A673 (cell line): ENCODE measurements at places on chromosomes 1 and 21. TPM values are rescaled to one million over a fixed set of nuclear protein-coding genes. Genes with fewer than 3 reads are reported as not detected.

- H3K27ac ChIP-seq, result no peak overlapping the region
- H3K27me3 ChIP-seq, result no peaks in the 10 kb centered on the region
- no peak for DNase-seq
Measured at GRCh38 chr21:43817157-43818086, 28.0 kb downstream of the RRP1 start.

- H3K27me3 ChIP-seq, result no peaks in the 10 kb centered on the region
- no peak overlapping the region for H3K27ac ChIP-seq
- peaks cover 18% of the 10 kb centered on the region for H3K4me1 ChIP-seq
- peak; percentile 82 for DNase-seq
- peak overlapping the region; percentile 17 for H3K4me3 ChIP-seq
- H3K36me3 ChIP-seq, result no peaks in the 10 kb centered on the region
Measured at GRCh38 chr1:11650331-11650991, 3.8 kb downstream of the FBXO2 start.

- no peaks in the 10 kb centered on the region for H3K36me3 ChIP-seq
- peak; percentile 82 for DNase-seq
- peak overlapping the region; percentile 74 for H3K27ac ChIP-seq
- no peaks in the 10 kb centered on the region for H3K27me3 ChIP-seq
- no peak overlapping the region for H3K4me3 ChIP-seq
Measured at GRCh38 chr1:214425716-214426425, 125.5 kb downstream of the PTPN14 start.

- no peaks in the 10 kb centered on the region for H3K4me1 ChIP-seq
- no peak for DNase-seq
- H3K27ac ChIP-seq, result no peak overlapping the region
- H3K4me3 ChIP-seq, result no peak overlapping the region
Measured at GRCh38 chr1:40232444-40232843, 15.3 kb upstream of the TMCO2 start.

DNA sequence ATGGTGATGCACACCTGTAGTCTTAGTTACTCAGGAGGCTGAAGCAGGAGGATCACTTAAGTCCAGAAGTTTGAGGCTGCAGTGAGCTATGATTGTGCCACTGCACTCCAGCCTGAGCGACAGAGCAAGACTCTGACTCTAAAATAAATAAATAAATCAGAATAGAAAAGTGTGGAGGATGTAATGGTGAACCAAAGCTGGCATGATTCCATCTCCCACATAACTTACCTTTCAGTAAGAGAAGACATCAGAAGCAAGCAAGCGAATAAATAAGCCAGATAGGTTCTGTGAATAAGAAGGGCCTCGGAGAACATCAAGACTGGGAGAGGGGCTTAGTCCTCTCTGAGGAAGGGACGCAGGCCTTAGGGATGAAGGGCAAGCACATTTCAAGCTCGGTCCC lies 59.5 kb downstream of the TOMM20 start:
- DNase-seq, result no peak
- peaks cover 8% of the 10 kb centered on the region for H3K4me1 ChIP-seq
- no peak overlapping the region for H3K4me3 ChIP-seq
- H3K27me3 ChIP-seq, result no peaks in the 10 kb centered on the region
- no peak overlapping the region for H3K27ac ChIP-seq
- no peaks in the 10 kb centered on the region for H3K36me3 ChIP-seq

DNA sequence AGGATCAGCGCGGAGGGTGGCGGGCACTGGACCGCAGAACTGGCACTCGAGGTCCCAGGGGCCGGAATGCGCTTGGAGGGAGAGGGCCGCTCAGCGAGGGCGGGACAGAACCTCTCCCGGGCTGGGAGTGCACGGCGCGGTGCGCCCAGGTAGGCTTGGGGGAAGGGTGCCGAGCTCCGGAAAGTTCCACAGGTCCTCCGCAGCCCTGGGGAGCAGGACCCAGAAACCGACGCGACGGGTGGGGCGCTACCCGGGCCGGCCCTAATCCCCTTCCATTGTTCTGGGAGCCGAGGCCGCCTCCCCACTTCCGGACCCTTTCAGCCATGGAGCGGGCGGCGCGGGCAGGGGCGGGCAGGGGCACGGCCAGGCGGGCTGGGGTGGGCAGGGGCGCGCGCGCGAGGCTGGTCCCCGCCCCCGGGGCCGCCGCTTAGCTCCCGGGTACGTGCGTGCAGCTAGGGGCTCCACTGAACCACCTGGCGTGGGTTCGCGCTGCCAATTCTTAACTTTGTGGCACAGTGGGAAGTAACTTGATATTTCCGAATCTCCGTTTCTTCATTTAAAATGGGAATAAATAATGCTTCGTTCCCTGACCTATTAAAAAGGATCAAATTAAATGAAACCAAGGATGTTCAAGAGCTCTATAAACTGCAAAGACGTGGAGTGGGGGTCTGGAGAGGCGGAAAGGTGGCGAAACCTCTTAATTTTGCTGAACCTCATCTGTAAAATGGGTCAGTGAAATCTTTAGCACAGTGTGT lies 20.7 kb downstream of the LGR6 start:
- peak overlapping the region; percentile 31 for H3K4me3 ChIP-seq
- no peaks in the 10 kb centered on the region for H3K36me3 ChIP-seq
- no peak overlapping the region for H3K27ac ChIP-seq
- peaks cover 67% of the 10 kb centered on the region for H3K27me3 ChIP-seq
- peak; percentile 50 for DNase-seq
- peaks cover 4% of the 10 kb centered on the region for H3K4me1 ChIP-seq

DNA sequence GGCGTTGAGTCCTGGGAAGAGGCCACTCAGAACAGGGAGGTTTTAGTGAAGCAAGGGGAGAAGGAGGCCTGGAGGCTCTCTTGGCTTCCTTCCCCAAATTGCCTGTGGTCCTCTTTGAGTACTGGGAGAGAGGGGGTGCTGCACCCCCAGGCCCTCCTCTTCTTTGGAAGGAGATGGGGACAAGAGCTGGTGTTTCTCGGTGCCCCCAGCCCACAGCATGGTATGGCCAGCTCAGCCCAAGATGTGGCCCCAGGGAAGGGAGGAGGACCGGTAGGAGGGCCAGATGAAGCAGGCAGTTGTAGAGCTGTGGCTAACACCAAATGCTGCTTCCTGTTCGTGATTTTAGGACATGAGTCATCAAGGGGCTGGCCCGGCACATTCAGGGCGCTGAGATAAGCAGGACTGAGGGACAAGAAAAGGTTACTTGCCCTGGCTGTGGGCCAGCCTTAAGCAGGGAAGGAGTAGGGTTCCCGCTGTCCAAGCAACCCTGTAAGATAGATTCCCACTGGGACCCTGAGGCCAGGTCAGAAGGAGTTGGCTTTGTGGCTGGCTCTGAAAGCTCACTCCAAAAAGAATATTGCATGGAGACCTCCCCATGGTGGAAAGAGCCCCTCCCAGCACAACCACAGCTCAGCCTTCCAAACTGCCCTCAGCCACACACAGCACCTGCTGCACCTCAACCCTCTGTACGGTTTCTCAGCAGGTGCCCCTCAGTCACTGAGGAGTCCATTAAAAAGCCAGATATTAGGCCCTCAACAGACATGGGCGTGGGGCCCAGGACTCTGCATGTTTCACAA lies 4.9 kb upstream of the TNFRSF1B start:
- DNase-seq, result peak; percentile 44
- H3K27ac ChIP-seq, result no peak overlapping the region
- no peak overlapping the region for H3K4me3 ChIP-seq
- H3K4me1 ChIP-seq, result no peaks in the 10 kb centered on the region
- no peaks in the 10 kb centered on the region for H3K36me3 ChIP-seq

DNA sequence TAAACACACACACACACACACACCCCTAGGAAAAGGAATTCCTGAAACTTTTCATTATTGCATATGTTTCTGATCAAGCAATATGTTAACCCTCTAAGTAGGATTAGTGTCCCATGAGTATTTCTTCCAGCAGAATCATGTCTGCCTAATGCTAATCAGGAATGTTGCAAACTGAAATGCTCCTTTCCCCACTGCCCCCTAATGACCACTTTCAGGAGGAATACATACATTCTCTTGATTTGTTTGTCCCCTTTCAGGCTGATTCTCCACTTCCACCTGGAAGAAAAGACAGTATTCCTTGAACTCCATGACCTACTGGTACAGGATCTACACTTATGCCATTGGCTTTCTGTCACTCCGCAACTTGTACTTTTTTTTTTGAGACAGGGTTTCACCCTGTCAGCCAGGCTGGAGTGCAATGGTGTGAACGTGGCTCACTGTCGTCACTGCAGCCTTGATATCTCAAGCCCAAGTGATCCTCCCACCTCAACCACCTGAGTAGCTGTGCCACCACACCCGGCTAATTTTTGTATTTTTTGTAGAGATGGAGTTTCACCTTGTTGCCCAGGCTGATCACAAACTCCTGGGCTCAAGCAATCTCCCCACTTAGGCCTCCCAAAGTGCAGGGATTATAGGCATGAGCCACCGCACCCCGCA lies 56.7 kb downstream of the LRIG2 start:
- H3K27me3 ChIP-seq, result no peaks in the 10 kb centered on the region
- H3K36me3 ChIP-seq, result peaks cover 17% of the 10 kb centered on the region
- no peaks in the 10 kb centered on the region for H3K4me1 ChIP-seq
- H3K4me3 ChIP-seq, result no peak overlapping the region

DNA sequence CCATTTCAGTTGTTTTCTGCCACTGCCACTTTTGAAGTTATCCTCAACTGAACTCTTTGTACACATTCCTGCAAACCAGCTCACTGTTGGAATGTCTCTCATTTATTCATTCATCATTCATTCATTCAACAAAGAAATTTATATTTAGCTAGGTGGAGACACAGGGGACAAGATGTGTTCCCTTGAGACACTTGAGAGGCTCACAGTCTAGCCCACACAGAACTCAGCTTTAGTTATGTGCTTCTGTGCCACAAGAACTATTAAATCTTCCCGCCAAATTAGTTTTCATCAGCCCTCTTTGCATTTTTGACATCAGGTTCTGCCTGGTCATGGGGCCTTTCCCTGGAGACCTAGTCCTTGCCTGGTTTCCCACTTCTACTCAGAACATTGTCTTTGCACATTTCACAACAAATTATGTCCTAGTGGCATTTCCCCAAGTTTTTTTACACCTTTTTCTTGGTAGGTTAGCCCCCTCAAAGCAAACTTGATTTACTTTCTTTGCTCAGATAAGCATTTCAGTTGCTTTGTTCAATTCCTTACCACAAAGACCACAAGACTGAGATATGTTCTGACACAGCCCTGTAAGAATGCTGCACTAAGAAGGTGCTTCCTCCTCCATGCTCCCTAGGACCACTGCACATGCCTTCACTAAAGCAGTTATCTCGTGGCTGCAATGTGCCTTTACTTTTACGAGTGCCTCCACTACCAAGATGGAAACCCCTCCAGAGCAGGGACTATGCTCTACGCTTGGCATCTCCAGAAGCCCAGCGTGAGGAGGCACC lies 31.0 kb downstream of the ILDR2 start:
- DNase-seq, result no peak
- no peak overlapping the region for H3K27ac ChIP-seq
- H3K4me1 ChIP-seq, result no peaks in the 10 kb centered on the region
- no peak overlapping the region for H3K4me3 ChIP-seq
- H3K27me3 ChIP-seq, result peaks cover 72% of the 10 kb centered on the region

DNA sequence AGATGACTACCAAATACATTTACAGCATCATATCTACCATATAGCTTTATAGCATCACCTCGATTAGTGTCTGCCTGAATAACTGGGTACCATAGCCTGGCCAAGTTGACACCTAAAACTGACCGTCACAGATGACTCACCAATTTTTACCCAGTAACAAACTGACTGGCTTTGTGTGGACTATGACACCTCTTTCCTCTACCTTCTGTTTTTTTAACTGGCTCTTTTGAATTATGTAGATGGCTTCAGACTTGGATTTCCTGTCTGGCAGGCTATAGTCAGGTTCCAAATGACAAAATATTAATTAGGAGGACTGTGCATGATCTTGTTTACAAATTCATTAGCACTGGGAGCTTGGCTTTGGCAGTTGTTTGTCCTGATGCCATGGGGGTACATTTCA lies 360.3 kb downstream of the TGFB2 start:
- no peak overlapping the region for H3K27ac ChIP-seq
- DNase-seq, result no peak
- peaks cover 20% of the 10 kb centered on the region for H3K27me3 ChIP-seq
- no peaks in the 10 kb centered on the region for H3K4me1 ChIP-seq
- no peaks in the 10 kb centered on the region for H3K36me3 ChIP-seq

DNA sequence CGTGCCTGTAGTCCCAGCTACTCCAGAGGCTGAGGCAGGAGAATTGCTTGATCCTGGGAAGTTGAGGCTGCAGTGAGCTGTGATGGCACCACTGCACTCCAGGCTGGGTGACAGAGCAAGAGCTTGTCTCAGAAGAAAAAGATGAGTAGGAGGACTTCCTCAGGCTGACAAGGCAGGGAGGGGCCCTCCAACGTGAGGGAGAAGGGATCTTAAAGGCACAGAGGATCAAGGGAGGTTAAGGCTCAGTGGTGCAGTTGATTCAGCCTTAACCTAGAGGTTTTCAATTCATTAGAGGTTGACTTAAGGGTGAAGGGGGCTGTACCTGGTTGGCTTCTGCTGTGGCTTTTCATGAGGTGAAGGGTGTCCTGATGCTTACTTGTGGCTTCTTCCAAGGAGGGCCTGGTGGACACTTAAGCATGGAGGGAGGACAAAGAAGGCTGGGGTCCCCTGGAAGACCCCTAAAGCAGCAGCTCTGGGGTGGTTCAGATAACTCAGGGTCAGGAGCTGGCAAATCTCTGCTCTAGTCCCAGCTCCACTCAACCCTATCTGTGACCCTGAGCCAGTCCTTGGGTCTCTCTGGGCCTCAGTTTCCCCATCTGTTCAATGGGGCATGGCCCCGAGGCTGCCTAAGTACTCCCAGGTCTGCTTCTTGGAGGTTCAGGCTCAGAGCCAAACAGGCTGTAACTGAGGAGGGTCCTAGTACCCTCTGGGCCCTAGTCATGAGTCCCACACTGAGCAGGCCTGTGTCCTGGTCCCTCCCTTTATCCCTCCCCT lies 6.3 kb downstream of the EXTL1 start:
- no peaks in the 10 kb centered on the region for H3K36me3 ChIP-seq
- DNase-seq, result peak; percentile 29
- no peak overlapping the region for H3K27ac ChIP-seq
- peaks cover 7% of the 10 kb centered on the region for H3K4me1 ChIP-seq

- no peak overlapping the region for H3K27ac ChIP-seq
- no peak for DNase-seq
- no peaks in the 10 kb centered on the region for H3K4me1 ChIP-seq
- no peaks in the 10 kb centered on the region for H3K27me3 ChIP-seq
Measured at GRCh38 chr1:168980180-168980579, 126.3 kb upstream of the ATP1B1 start.

- no peaks in the 10 kb centered on the region for H3K27me3 ChIP-seq
- no peaks in the 10 kb centered on the region for H3K4me1 ChIP-seq
- no peak overlapping the region for H3K4me3 ChIP-seq
- H3K36me3 ChIP-seq, result peaks cover 23% of the 10 kb centered on the region
- no peak overlapping the region for H3K27ac ChIP-seq
Measured at GRCh38 chr1:197181982-197182381, 35.5 kb upstream of the ASPM start.

DNA sequence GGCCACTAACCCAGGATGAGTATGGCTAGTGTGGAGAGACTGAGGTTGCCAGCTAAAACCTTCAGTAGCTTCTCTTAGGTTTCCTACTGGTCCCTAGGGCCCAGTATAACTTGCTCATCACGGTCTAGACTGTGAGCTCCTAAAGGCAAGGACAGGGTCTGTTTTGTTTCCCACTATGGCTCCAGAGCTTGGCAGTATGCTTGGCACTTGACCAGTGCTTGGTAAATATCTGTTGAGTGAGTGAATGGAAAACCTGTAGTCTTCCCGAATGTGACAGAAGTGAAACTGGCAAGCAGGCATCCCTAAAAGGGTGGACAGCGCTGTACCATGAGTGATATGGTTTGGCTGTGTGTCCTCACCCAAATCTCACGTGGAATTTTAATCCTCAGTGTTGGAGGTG lies 13.1 kb upstream of the PARS2 start:
- peaks cover 11% of the 10 kb centered on the region for H3K4me1 ChIP-seq
- peaks cover 15% of the 10 kb centered on the region for H3K27me3 ChIP-seq
- peak; percentile 37 for DNase-seq

The IL12RB2 gene
- 0.39 and 0.70 TPM in 2 replicates for total RNA-seq

The NPPB gene
- total RNA-seq, result not detected in 2 replicates

The RIPK4 gene
- total RNA-seq, result 16.0 and 17.0 TPM in 2 replicates

The MCOLN2 gene
- total RNA-seq, result 0.98 and 1.7 TPM in 2 replicates

The RGS8 gene
- total RNA-seq, result not detected in 2 replicates
